CD4-positive, alpha-beta memory T cell (primary cell): ENCODE measurements at places on chromosomes 4 and X.

DNA sequence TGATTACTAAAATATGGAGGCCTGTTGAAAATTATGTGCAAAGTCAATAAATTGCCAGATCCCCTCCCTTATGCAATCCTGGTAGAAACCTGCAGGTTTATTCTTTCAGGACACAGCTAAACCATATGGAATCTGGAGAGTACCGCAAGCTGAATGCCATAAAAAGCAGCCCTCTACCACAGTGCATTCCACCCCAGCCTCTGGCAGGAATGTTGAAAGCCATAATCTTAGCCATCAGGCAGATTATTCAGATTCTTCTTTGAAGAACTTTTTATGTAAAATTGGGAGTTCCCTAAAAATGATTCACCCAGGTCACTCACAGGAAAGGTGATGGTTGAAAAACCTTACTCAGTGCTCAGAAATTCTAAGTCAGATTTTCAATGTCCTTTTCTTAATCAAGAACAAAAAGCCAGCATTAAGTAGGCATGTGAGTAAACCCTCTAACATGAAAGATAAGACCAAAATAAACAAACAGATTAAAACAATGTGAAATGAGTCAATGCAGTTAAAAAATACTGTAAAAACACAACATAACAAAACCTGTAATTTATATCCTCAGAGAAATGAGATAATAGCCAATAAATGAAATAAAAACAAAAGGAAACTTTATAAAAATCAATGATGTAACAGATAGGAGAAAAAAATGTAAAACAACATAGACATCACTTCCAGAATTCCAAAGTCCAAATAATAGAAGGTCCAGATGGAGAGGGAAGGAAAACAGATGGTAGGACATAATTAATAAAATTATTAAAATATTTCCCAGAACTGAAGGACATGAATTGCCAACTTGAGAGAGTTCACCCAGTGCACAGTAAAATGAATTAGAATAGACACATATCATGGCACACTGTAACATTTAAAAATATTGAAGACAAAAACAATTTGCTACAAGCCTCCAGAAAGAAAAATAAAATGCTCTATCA, 226.9 kb downstream of the FSTL5 start:
- no peak for DNase-seq

DNA sequence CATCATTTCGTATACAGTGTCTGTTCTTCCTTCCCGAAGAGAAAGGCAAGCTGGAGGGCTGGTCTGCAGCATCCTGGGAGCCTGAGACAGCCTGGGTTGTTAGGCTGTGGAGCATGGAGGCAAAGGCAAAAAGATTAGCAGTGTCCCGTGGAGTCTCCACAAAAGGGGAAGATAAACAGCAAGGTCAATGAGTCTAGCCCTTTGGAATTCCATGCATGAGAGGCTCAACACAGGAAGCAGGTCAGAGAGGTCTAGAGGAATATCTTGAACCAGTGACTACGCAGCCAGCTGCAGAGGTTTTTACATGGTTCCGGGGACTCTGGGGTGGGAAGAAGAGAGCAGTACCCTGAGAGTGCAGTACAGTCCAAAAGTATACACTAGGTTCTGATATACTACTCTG, 12.2 kb upstream of the MCF2 start:
- DNase-seq: no peak

GRCh38 chrX:70338290-70338689, 48.4 kb downstream of the KIF4A start:
- DNase-seq: no peak

- no peak for DNase-seq
These were observed 3.2 kb downstream of the TAPT1 start for GRCh38 chr4:16222957-16223527.

- DNase-seq: no peak
These were observed 26.2 kb upstream of the FREM3 start for GRCh38 chr4:143726714-143727113.

GRCh38 chrX:118764122-118764521, 36.7 kb downstream of the IL13RA1 start:
- DNase-seq: no peak

GRCh38 chrX:115367455-115367854, 77.9 kb downstream of the LUZP4 start:
- DNase-seq: no peak

- DNase-seq: no peak
These were observed 4.2 kb upstream of the OTUD5 start for GRCh38 chrX:48961585-48962091.

- no peak for DNase-seq
These were observed 250.0 kb downstream of the CFAP299 start for GRCh38 chr4:80585542-80585941.

DNA sequence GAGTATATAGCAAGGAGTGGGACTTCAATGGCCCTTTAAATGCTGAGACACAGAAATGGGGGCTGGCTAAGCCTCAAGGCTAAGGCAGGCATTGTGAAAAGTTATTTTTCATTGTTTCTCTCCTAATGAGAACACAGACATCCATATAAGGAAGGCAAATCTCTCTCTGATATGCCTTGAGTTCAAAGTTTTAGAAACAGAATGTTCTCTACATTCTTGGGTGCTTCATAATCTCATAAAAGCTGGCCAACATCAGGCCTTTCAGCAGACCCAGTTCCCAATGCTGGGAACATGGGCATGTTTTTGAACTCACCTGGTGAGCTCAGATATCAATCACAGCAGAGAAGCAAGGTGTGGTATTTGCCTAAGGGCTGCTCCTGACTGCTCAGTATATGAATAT, 19.4 kb upstream of the RAB40A start:
- DNase-seq: no peak

DNA sequence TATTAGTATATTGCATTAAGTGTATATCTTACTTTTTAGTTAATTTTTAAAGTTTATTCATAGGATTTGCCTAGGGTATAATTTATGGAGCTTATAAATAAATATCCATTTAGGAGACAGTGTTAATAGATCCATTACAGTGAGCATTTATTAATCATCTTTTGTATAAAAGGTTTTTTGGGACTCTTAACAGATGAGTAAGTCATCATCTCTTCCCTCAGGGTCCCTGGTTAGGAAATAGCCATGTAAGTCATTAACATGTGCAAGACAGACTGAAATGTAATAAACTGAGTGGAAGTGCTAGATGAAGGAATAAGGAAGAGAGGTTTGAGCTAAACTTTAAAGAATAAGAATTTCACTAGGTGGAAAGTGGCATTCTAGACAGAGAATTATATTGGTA, 69.2 kb downstream of the PAQR3 start:
- no peak for DNase-seq

DNA sequence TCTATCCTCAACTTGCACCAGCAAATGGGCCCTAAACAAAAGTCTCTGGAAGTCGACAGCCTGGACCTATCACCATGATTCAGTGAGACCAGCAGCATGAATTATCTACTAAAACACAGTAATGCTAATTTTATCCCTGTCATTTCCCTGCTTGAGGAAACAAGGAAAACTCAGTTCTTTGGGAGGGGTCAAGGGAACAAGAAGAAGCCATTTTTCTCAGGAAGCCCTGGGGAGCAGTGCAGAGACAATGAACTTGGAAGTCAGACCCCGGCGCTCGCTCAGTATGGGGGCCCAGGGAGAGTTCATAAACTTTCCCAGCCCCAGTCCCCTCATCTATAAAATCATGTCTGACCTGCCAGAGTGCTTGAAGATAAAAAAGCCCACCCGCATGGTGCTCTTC, 50.4 kb downstream of the DCTD start:
- DNase-seq: no peak

GRCh38 chr4:147109800-147110199, 164.1 kb upstream of the TTC29 start:
- DNase-seq: no peak

DNA sequence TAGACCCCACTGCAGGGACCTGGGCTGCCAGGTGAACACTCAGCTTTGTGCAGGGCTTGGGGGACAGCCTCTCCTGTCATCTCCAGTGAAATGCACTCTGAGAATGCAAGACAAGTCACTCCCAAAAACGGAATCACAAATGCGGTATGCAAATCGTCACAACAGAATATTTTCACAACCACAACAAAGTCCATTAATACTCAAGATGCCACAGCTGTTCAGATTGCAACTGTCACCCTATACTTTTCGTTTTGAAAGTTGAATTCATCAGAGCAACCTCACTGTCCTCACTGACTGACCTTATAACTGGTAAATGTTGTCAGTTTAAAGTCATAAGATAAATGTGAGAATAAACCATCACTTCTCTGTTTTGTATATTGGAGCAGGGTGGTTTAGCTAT, 16.6 kb downstream of the JAKMIP1 start:
- DNase-seq: peak; percentile 38

DNA sequence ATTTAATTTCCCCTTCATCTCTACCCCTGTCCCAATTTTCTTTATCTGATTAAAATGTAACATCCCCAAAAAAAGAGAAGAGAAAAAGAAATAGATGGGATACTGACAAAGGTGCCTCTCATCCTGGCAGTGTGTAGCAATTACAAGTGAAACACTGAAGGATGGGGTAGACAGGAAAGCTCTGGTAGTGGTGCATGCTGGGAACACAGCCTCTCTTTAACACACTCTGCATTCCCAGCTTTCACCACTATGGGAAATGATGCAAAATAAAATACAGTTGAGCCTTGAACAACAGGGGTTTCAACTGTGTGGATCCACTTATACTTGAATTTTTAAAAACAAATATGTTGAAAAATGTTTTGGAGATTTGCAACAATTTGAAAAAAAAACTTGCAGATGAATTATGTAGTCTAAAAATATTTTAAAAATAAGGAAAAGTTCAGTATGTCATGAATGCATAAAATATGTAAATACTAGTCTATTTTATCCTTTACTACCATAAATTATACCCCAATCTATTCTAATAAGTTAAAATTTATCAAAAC, 239.2 kb upstream of the DDX53 start:
- DNase-seq: no peak

GRCh38 chrX:132393485-132393884, 95.4 kb downstream of the MBNL3 start:
- DNase-seq: no peak

- peak; percentile 37 for DNase-seq
These were observed 325.0 kb downstream of the ARHGAP10 start for GRCh38 chr4:148056879-148057278.

GRCh38 chr4:53932796-53933610, 131.4 kb downstream of the CHIC2 start:
- no peak for DNase-seq

DNA sequence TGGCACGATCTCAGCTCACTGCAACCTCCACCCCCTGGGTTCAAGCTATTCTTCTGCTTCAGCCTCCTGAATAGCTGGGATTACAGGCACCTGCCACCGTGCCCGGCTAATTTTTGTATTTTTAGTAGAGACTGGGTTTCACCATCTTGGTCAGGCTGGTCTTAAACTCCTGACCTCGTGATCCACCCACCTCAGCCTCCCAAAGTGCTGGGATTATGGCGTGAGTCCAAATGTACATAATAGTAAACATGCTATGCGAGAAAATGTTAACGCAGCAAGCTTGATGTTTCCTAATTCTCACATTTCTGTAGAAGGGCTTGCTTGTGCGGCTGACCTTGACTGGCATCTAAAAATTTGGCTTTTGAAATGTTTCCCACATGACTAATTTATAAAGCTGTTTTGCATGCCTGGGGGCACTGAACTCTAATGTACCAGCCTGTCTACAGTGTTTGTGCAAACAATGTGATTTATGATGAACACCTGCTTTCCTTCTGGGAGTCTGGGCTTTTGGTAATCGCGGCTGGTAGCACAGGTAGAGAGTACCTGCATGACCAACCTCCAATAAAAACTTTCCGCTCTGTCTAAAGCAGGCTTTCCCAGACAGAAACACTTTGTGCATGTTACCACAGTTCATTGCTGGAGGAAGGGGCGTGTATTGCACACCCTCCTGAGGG, 216.8 kb downstream of the IL15 start:
- no peak for DNase-seq

GRCh38 chr4:170374770-170375169, 285.0 kb upstream of the AADAT start:
- DNase-seq: no peak

DNA sequence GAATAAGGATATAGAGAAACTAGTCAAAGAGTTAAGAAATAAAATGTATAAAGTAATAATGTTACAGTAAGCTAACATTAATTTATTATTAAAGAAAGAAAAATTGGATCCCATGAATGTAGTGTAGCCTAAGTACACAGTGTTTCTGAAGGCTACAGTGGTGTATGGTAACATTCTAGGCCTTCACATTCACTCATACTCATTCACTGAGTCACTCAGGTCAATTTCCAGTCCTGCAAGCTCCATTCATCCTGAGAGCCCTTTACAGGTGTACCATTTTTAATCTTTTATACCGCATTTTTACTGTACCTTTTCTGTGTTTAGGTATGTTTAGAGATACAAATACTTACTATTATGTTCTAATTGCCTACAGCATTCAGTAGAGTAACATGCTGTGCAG, 120.6 kb upstream of the AGA start:
- DNase-seq: no peak

- DNase-seq: no peak
These were observed 162.8 kb downstream of the ARHGAP24 start for GRCh38 chr4:85637778-85638177.

DNA sequence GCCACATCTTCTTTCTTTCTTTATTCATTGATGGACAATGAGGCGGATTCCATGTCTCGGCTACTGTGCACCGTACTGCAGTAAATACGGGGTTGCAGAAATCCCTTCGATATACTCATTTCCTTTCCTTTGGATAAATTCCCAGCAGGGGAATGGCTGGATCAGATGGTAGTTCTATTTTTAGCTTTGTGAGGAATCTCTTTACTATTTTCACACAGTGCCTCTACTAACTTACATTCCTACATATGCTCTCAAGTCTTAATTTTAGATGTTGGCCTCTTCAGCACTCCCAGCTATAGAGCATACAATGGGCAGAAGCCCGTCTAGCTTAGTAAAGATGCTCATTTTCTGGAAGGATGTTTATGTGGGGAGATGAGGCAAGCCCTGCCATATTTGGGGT, 317.4 kb downstream of the ASMT start:
- no peak for DNase-seq

DNA sequence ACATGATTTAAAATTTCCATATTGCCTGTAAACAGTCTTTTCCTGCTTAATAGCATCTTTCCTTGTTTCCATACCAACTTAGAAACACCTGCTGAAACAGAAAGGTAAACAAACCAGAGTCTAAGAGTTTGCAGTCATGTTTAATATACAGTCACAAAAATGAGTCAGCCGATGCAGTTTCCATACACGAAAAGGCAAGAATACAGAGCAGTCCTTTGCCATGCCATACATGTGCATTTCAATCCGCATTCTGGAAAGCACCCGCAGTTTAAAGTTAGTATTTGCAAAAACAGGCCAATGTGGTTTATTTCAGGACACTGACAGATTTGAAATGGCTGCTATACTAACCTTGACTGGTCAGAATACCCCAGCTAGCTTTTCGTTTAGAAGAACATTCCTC, 32.1 kb downstream of the ASB5 start:
- no peak for DNase-seq

GRCh38 chr4:81746071-81746470, 274.4 kb upstream of the RASGEF1B start:
- DNase-seq: no peak
